Stimulated activated CD8-positive, alpha-beta memory T cell treated with anti-CD3 and anti-CD28 coated beads, Interleukin-15, amount 100 ng/mL, for 4 hours (primary cell): ENCODE measurements at places on chromosomes 7 and 10.

GRCh38 chr7:108332937-108333336 lies 123.3 kb downstream of the NRCAM start:
- no peak for DNase-seq

GRCh38 chr10:62330213-62330612 lies 44.0 kb upstream of the ZNF365 start:
- DNase-seq = no peak

DNA sequence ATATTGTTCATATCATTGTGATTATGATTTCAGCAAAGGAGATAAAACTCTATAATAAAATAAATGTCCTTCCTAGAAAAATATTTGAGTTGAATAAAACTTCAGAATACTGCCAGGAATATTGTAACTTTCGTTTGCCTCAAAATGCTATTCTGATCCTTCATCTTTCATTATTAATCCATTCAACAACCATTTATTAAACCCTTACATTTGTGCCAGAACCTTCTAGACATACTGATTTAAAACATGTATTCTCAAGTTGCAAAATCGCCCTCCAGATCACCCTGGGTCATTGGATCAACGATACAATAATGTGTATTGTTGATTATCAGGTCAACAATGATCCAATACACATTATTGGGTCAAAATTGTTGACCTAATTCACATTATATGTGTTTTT lies 759.8 kb downstream of the CNTNAP2 start:
- DNase-seq = no peak

- DNase-seq = no peak
Observed at GRCh38 chr10:126163506-126163905, 224.8 kb downstream of the ADAM12 start.

DNA sequence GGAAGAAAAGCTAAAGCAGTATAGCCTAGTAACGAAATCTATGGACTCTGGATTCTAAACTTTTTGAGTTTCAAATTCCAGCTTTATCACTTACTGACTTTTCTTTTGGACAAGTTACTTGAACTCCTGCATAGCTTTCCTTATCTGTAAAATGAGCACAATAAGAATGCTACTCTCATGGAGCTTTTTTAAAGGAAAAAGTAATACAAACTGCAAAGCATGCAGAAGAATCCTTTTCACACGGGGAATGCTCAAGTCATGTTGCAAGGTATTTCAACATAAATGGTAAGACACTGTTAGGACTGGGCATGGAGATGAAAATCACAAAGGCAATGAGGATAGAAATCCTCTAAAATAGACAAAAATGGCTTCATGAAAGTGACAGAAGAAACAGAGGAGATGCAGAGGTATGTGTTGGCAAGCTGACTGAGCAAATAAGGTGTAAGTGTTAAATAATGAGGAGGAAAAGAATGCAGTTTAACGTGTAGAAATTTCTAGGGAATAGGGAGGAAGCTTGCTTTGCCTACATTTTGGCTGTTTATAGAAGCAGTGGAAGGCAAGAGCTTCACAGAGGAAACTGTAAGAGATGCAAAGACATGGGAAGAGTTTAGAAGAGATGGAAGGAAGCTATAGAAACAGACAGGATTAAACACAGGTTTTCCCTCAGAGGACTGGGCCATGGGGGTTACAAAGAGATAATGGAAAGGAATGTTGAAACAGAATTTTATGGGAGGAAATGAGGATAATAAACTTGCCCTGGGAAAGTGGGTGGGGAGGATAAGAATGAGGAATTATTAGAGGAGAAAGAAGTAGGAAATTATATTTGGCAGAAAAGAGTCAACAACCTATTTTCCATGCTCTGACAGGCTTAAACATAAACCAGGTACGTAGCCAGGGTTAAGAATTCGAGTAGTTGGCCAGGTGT lies 28.8 kb upstream of the SNX13 start:
- DNase-seq = no peak

GRCh38 chr7:41659539-41659938 lies 43.4 kb downstream of the INHBA start:
- no peak for DNase-seq

DNA sequence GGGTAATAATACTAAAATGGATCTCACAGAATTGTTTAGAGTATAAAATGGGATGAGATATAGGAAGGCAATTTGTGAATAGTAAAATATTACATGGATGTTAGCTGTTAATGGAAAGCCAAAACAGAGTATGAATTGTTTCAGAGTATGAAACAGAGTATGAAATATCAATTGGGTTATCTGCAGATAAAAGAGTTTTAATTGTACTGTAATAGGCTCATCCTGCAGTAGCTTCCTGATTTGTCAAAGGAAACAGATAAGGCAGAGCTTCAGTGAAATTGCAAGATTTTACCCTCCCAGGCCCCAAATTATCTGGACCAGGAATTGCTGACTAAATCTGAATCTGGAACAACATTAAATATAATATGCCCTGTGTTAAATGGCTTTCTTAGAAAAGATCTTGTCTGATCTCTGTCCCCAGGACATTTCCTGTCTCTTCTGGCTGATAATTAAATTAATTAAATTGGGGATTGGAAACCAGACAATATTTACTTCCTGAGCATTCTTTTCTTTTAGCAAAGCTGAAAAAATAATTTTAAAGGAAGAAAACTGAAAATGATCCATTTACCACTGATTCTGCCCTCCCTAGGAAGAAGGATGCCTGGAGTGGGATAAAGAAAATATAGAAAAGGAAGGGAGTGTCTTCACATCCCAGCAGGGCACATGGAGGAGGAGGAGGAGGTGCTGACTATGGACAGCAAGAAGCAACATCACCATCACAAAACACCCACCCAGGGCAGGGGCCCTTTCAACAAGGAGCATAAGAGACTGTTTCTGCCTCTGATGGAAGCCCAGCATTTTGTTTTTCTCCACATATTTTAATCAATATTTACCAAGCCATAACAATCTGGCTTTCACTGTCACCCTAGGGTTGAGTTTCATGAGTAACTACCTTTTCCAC lies 18.5 kb downstream of the PTN start:
- DNase-seq = no peak

DNA sequence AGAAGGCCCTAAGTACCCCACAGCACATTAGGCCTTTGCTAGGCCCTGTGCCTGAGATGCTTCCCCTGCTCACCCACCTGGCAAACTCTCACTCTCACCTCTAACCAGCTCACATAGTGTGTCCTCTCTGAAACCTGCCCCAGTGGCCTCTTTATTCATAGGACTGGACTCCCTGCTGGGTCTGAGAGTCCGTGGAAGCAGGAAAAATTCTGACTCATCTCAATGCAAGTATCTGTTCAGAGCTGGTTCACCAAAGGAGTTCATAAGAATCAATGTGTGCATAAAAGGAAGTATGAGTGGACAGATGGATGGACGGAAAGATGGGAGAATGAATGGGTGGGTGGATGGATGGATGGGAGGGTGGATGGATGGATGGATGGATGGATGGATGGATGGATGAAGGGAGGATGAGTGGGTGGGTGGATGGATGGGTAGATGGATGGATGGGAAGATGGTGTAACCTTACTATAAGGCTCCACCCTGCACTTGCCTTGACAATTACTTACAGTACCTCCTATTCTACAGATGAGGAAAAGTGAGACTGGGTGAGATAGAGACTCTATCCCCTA lies 111.2 kb upstream of the ZMIZ1 start:
- no peak for DNase-seq

DNA sequence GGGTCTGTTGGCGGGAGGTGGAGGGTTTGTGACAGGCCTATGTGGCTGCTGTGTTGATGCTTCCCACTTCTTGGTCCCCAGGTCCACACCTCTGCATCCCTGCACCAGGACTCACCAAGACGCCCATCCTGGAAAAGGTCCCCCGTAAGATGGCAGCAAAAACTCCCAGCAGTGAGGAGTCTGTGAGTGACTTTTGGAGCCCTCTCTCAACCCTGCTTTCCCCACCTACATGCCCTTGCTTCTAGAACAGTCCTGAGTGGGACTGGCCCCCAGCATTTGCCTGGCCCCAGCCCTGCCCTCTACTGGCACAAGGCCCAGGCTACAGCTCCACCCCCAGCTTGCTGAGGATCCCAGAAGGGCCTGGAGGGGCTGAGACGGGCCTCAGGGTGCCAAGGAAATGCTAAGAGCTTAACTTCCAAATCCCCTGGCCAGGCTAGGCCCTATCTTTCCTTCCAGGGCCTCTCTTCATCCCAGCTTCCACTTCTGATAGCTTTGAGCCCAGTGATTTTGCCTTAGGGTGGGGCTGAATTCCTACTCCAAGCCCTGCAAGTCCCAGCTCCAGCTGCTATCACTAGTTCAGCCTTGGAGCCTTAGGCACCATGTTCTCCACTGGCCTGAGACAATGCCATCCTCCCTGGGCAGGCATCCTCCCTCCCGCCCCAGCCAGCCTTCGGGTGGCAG lies 2.7 kb downstream of the CHAT start:
- no peak for DNase-seq

DNA sequence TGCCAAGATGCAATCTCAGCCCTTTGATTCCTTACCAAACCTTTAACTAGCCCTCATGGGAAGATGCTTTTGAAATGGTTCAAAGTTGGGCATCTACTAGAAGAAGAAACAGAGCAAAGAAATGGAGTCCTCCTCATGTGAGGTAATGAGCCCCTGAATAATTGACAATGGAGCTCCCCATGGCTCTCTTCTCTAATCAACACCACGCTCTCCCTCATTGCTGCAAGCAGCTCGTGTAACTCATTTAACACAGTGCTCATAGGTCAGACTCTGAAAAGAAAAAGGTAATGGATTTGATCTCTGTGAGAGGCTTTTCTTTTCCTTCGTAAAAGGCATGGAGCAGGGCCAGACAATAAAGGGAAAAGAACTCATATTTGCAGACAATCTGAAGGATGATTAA lies 312.8 kb downstream of the PHTF2 start:
- no peak for DNase-seq

DNA sequence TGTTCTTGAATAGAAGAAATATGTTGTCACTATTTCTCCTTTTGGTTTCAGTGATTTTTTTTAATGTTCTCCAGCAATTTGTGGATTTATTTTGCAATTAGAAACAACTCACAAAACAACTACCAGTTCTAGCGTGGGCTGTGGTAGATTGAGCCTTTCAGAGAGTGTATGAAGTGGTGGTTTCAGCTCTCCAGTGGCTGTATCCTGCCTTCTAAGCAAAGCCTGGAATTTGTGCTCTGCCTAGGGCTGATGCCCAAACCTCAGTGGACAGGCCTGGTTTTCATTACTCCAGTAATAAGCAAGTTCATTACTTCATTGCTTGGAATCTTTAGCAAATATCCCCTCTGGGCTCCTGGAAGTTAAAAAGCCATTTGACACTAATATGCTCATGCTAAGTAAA lies 35.9 kb downstream of the APBB1IP start:
- DNase-seq = no peak

DNA sequence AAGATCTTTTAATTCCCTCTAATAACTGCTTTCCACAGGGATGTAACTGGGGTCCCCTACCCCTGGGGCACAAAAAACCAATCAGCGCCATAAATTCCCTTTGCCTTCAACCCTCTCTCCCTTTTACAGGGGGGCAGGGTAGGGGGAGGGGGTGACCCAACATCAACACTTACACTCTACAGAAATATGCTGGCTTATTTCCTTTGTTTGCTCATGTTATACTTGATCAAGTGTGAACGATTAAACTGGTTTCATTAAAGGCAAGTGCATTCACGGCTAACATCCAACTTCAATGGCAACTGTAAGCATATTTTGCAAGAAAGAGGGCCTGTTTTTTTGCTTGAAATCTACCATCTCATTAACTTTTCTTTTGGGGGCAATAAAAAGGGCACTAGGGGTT lies 2.9 kb downstream of the CTBP2 start:
- no peak for DNase-seq

DNA sequence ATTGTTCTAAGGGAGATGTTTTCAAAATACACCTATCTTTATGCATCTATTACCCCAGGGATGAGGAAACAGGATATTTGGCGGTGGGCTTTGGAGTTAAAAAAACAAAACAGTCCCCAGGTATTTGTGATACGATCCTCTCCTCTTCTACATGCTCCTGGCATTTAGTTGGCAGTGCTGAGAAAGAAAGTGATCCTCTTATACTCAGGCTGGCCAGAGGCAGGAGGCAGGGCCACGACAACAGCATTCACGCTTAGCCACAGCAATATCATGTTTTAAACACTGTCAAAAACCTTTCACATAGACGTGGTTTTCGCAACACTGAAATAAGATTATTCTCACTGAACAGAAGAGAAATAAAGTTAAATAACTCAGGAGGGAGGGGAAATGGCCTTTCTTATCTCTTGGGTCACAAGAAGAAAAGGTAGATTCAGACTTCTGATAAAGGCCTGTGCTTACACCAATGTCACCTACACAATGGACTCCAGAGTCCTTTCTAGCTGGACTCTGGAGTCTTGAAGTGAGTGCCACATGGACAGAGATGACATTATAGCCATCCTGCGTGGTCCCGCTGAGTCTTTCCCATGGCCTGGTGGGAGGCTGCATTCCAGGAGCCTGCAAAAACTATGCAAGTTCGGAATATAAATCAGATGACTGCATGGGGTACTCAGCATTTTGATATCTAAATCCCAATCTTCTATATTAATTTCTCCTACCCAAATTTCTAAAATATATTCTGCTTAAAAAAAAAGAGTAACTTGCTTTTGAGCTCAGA lies 88.7 kb downstream of the PIP4K2A start:
- no peak for DNase-seq

DNA sequence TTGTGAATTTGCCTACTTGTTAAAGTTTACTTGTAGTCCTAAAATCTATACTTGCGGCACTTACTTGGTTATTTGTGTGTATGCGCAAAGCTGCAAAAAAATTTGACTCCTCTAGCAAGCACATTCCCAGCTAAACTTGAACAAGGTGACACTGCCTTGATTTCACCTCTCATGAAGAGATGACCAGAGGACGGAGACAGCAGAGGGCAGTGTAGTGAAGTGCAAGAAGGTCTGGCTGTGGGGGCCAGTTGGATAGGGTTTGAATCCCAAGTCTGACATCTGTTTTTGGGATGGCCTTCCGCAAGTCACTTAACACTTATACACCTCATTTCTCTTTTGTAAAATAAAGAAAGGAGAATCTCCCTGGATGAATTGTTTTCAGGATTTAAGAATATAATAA lies 15.7 kb downstream of the SLK start:
- no peak for DNase-seq

DNA sequence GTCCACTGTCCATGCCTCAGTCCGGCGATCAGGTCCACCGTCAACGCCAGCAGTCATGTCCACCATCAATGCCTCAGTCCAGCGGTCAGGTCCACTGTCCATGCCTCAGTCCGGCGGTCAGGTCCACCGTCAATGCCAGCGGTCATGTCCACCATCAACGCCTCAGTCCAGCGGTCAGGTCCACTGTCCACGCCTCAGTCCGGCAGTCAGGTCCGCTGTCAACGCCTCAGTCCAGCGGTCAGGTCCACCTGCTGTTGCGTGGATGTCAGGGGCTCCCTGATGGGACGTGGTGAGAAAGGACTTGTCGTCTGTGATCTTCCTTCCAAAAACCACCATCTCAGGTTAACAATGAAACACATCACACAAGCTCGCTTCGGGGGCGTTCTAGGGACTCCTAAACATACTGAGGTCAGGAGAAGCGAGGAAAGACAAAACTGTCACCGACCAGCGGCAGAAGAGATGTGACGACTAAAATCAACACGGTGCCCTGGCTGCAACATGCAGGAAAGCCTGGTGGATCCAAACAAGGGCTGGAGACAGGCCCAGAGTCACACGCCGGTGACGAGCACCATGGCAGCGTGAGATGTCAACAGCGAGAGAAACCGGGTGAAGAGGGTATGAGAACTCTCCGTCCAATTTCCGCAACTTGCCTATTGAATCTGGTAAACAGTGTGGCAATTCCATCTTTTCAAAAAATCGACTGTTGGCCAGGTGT lies 264.2 kb downstream of the MAD1L1 start:
- DNase-seq = no peak

GRCh38 chr7:121730869-121731268 lies 142.1 kb upstream of the PTPRZ1 start:
- no peak for DNase-seq

- no peak for DNase-seq
Observed at GRCh38 chr10:112308125-112308502, 24.9 kb downstream of the TECTB start.
